NCI-H187 treated with DMSO at 0.1 percent for 48 hours (cell line): ENCODE measurements at places on chromosomes 5 and 9.

DNA sequence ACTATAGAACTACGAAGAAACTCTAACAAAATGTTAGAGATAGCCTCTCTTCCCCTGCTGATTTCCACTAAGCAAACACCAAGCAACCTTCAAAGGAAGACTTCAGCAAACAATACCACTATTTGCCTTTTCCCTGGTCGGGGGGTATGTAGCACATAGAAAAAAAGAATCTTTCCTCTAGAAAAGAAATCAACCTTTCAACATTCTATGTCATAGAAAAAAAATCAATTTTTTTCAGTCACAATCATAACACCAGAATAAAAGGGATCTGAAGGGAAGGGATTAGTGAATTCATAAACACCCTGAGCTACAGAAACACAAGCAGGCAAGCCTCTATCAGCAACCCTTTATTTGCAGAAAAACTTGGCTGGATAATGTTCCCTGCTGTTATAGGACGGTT, 15.3 kb downstream of the ABCA1 start:
- no peak for DNase-seq

DNA sequence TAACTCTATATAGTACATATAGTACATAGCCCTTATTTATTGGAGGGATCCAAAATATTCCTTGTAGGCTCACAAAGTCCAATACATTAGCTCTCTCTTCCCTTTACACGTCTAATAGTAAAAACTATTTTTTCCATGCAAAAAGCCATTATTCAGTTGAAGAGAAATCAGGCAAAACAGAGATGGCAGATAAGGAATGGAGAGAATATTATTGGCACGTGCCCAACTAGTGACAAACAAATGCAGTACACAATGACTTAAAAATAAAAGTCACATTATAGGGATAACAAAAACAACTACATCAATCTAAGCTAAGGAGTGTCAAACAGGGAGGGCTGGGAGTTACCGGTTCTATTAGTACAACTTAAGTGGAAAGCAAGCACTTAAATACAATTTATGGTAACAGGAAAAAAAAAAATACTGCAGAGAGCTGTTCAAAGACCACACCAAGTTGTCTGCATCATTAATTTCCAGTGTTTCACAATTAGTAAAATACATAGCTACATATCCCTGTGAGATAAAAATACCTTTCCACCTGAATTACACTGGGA, 4.1 kb upstream of the SCAI start:
- no peak for DNase-seq

DNA sequence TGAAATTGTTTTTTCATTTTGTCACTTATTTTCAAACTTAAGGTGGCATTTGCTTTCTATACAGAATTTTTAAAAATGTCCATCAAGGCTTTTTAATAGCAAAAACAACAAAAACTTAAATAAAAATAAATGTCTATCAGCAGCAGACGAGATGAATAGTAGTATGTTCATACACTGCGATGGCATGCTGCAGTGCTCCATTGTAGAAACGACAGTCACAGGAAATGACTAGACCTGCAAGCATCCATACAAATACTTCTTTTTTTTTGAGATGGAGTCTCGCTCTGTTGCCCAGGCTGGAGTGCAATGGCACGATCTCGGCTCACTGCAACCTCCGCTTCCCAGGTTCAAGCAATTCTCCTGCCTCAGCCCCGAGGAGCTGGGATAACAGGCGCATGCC, 41.4 kb downstream of the COL23A1 start:
- DNase-seq, result no peak

GRCh38 chr5:83364312-83365299, 106.9 kb upstream of the VCAN start:
- no peak for DNase-seq

DNA sequence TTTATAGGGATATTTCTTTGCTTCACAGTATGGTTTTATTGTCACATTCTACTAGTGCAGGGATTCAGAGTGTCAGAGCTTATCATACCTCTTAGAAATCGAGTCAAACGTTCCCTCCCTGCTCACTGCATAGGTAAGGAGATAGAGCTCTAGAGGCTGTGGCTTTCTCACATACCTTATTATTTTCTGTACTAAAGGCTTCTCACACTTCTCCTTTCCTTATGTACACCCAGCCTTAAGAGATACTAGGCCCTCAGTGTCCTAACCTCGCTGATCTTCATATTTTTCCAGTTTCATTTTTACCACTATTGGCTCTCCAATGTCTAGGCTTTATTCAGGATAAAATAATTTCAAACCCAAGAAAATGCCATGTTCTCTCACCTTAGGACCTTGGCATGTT, 297.3 kb upstream of the RIOK2 start:
- DNase-seq, result no peak

- DNase-seq, result no peak
Observed at GRCh38 chr9:111582888-111583287, 16.6 kb downstream of the PTGR1 start.

DNA sequence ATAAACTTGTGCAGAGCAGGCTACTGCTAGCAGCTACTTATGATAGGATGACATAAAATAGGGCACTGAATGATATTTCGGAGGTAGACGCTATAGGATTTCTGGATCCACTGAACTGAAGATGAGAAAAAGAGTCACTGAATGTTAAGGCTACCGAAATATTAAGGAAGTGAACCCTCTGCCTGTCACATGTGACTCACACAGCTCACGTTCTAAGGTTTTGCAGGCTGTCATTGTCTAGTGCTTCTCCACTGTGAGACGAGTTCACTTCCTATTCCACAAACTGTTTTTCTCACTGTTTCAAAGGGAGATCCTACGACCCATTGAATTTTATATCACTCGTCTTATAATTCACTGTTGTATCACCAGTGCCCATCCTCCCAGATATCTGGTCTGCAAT, 100.8 kb downstream of the CTNND2 start:
- no peak for DNase-seq
